Stimulated activated CD4-positive, alpha-beta T cell treated with anti-CD3 and anti-CD28 coated beads, Interleukin-15, amount 100 ng/mL, for 1 hour (primary cell): ENCODE measurements at places on chromosomes 16 and 17.

- no peak for DNase-seq
Measured at GRCh38 chr16:68490829-68491575, 42.7 kb upstream of the SMPD3 start.

DNA sequence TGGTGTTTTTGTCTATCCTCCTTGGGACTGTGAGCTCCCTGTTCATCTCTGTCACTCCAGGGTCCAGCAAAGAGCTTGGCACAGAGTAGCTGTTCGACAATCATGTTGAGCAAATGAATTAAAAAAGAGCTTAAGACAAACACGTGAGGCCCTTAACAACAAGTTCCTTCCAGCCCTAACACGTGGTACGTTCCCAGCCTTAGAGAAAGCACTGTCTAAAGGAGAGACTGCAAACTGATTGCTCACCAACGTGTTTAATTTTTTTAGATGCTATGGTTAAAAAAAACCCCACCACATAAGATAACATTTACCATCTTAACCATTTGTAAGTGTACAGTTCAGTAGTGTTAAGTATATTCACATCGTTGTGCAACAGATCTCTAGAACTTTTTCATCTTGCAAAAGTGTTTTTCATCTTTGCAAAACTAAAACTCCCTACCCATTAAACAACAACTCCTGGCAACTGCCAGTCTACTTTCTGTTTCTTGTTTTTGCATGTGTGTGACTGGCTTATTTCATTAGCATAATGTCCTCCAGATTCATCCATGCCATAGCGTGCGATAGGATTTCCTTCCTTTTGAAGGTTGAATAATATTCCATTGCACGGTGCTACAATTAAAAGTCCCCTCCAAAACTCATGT, 28.2 kb downstream of the LAT start:
- no peak for DNase-seq

DNA sequence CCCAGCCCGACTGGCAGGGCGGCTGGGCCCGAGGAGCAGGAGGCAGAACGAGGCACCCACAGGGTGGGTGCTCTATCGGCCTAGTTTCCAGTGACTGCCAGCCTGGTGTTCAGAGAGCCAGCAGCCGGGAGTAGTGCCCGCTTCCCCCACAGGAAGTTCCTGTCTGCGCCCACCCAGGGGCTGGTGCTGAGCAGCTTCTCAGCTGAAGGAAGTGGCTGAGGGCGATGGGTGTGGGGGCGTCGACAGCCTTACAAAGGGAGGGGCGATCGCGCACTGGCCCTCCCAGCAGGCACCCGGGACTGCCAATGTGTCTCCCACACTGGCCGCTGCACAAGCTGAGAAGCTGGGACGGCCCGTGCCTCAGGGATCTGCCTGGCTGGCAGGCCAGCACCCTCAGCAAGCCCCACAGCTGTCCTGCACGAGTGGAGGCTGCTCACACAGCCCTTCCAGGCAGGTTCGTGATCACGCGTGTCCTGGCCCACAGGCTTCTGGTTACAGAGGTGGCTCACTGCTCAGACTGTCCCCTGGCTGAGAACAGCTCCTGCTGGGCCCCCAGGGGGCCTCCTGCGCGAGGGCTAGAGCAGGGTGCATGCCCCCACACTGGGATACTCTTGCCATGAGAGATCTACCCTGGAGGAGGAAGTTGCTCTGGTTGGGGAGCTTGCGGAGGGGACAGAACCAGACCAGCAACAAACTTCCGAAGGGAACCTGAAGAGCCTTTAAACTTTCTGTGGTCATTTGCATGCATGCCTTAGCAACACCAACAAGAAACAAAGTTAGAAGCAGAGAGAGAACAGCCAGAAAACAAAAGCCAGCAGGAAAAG, 2.5 kb downstream of the RNF166 start:
- DNase-seq = peak; percentile 44

GRCh38 chr17:73533127-73533526, 111.1 kb downstream of the SDK2 start:
- no peak for DNase-seq

- DNase-seq = no peak
Measured at GRCh38 chr16:28522792-28523191, 16.0 kb downstream of the NUPR1 start.

GRCh38 chr17:1071103-1071825, 74.3 kb downstream of the TIMM22 start:
- no peak for DNase-seq

DNA sequence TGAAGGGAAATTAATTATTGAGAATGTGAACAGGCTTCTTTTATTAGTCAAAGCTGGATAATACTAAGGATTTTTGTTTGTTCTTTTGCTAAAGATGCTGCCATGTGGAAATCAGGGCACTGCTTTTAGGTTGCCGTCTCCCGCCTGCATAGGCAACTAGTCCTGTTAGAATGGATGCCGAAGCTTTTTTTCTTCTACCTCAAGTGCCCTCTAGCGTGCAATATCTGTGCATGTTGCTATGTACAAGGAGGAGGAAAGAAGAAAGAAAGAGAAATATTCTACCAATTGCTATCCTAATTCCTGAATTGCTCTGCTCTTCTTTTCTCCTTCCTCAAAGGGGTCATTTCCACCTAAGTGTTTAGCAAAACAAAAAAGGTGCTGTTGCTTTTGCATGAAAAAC, 5.2 kb upstream of the CDH8 start:
- DNase-seq = no peak
